ENCODE measurements at places on chromosomes 6 and 20. TPM values are rescaled to one million over a fixed set of nuclear protein-coding genes. Genes with fewer than 3 reads are reported as not detected.

Gene GNMT
- total RNA-seq, result not detected

Gene TRIM15
- not detected for total RNA-seq

Gene OR2H2
- not detected for total RNA-seq

Gene FAM83C
- not detected for total RNA-seq

Gene PROKR2
- under 0.01 TPM for total RNA-seq

Gene COL9A3
- 0.97 TPM for total RNA-seq

Gene AVP
- not detected for total RNA-seq

Gene GABRR1
- total RNA-seq, result not detected

Gene MAS1
- total RNA-seq, result not detected

Gene UST
- total RNA-seq, result 0.76 TPM

Gene SYS1
- 16.6 TPM for total RNA-seq

Gene KIFC1
- 30.2 TPM for total RNA-seq

Gene OPN5
- not detected for total RNA-seq

Gene GPR6
- not detected for total RNA-seq

Gene TMC2
- total RNA-seq, result not detected

Gene COL9A1
- not detected for total RNA-seq

Gene PTGIS
- total RNA-seq, result 2.4 TPM

Gene DCDC2
- total RNA-seq, result 0.15 TPM

Gene RAD21L1
- not detected for total RNA-seq

Gene VNN1
- under 0.01 TPM for total RNA-seq

Gene TRIM31
- not detected for total RNA-seq

Gene SAMD5
- total RNA-seq, result 3.2 TPM

Gene TNXB
- total RNA-seq, result under 0.01 TPM

Gene CAP2
- 1.6 TPM for total RNA-seq

Gene GJA10
- not detected for total RNA-seq

Gene GNRH2
- total RNA-seq, result 0.30 TPM

Gene HSPA12B
- total RNA-seq, result 3.9 TPM

Gene WFDC10B
- not detected for total RNA-seq

Gene PPIL6
- 2.3 TPM for total RNA-seq

Gene RNF182
- total RNA-seq, result 0.32 TPM

Gene MOCS1
- total RNA-seq, result 12.3 TPM

Gene C6orf141
- total RNA-seq, result 2.7 TPM

Gene FOXP4
- total RNA-seq, result 1.9 TPM

Gene UBE2V1
- total RNA-seq, result 30.2 TPM

Gene ZC3H12D
- not detected for total RNA-seq

Gene PCK1
- not detected for total RNA-seq

Gene OR2J3
- total RNA-seq, result not detected

Gene TULP4
- 82.5 TPM for total RNA-seq

Gene CD164
- 212 TPM for total RNA-seq

Gene PRELID3B
- total RNA-seq, result 78.6 TPM

Gene MTFR2
- 3.6 TPM for total RNA-seq

Gene CAGE1
- 0.15 TPM for total RNA-seq

Gene PKIB
- 0.97 TPM for total RNA-seq

Gene AIF1
- not detected for total RNA-seq

Gene AP5S1
- total RNA-seq, result 10.7 TPM

Gene PCSK2
- not detected for total RNA-seq

Gene XKR7
- not detected for total RNA-seq

Gene BPIFB1
- not detected for total RNA-seq

Gene PRICKLE4
- total RNA-seq, result 1.5 TPM

Gene ANKEF1
- total RNA-seq, result 1.2 TPM

Gene CDKAL1
- total RNA-seq, result 21.1 TPM

Gene SRMS
- total RNA-seq, result not detected

Gene EEF1A2
- total RNA-seq, result 3.6 TPM

Gene POPDC3
- total RNA-seq, result 1.3 TPM

Gene APCDD1L
- total RNA-seq, result 6.5 TPM

Gene METTL24
- not detected for total RNA-seq
